ENCODE measurements at places on chromosomes 12 and 14.

GRCh38 chr12:6068227-6068626 lies 56.2 kb downstream of the VWF start:
- no peak for DNase-seq

DNA sequence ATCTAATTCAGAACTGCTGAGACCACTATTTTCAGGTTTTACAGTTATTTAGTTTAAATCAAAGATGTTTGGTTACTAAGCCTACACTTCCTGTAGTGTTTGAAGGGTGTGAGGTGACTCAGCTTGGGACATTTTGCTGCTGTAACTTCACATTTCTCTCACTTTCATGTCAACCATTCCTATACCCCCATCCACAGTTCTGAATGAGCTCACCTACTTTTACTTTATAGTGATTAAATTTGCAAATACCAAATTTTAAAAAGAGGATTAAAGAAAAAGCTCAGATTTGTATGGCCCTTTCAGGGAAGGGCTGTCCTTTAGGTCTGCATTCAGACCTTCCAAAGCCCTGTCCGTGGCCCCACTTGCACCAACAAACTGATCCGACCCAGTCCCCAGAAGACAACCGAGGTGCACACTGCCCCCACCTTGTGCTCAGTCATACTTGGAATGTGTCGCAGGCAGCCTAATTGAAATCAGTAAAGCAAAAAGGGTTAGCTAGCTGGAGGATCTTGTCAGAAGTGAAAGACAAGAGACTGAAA lies 174.4 kb downstream of the MON2 start:
- no peak for DNase-seq

GRCh38 chr12:50201987-50202521 lies 34.9 kb upstream of the CERS5 start:
- DNase-seq: no peak

- no peak for DNase-seq
Observed at GRCh38 chr12:7047306-7047705, 13.2 kb upstream of the C1S start.

DNA sequence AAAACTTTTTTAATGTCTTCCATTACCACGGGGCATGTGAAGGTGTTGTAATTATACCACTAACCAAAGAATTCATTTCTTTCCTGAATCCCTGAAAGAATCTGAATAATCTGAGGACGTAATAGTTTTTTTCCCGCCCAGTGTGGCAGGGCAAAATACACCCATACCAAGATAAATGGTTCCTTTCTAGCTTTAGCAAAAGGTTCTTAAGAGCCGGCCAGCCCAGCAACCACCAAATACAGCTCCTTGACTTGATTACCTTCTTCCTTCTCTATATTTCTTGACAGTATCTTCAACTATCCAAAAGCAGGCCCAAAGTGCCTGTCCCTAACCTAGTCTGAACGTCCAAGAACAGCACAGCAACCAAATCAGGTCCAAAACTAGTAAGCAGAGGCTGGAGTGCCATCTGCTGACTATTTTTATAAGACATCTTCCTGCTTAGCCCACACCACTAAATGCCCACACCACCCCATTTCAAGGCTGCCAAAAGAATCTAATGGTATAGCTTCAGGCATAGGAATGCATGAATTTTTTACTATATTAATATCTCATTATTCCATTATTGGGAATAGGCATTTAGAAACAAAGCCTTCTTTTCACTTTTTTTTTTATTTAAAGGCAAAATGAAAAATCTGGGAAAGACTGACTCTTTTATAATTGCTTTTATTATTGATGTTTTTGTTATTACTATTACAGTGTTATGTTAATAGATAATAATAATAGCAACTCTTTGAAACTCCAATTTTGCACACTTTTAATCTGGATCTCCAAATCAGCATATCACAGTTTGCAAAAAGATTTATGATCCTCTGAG lies 524.4 kb downstream of the MED13L start:
- DNase-seq: peak; percentile 88

GRCh38 chr12:107402041-107403022 lies 283.3 kb upstream of the PWP1 start:
- no peak for DNase-seq

DNA sequence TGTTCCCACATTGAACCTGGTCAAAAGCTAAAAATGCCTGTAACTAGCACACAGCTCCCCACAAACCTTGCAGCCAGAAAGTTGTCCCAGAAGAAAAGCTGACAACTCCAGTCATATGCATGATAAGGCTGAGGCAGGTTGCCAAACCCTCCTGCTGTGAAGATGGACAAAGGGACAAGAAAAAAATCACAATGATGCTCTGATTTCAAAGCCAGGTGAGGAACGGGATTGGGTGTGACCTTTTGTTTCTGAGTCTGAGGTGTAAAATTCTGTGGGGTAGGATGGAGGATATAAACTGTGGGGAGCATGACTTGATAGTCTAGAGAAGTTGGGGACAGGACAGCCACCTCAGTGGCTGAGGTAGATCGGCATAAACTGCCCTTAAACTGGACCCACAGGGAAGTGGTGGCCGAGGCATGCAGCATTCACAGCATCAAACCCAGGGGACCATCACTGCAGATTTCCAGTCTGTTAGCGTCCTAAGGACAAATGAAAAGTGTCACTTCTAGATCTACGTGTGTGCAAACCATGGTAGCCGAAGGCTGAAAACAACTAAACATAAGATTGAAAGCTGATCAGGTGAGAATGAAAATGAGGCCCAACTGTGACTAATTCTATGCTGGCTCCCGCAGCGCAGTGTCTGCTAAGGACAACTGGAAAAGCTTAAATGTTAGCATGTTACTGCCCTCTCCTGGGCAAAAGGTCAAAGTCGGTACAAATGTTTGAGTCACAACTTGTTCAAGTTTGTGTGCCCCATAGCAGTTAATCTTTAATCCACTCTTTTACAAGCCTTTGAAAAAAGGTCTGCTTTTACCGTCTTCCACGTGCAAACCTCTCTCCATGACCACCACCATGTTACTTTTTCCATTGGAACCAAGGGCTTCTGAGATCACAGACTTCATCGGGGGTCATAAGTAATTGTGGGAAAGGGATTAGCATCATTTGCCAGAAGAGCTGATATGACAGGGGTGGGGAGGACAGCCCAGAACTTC lies 39.8 kb downstream of the GRIN2B start:
- DNase-seq: peak; percentile 76

DNA sequence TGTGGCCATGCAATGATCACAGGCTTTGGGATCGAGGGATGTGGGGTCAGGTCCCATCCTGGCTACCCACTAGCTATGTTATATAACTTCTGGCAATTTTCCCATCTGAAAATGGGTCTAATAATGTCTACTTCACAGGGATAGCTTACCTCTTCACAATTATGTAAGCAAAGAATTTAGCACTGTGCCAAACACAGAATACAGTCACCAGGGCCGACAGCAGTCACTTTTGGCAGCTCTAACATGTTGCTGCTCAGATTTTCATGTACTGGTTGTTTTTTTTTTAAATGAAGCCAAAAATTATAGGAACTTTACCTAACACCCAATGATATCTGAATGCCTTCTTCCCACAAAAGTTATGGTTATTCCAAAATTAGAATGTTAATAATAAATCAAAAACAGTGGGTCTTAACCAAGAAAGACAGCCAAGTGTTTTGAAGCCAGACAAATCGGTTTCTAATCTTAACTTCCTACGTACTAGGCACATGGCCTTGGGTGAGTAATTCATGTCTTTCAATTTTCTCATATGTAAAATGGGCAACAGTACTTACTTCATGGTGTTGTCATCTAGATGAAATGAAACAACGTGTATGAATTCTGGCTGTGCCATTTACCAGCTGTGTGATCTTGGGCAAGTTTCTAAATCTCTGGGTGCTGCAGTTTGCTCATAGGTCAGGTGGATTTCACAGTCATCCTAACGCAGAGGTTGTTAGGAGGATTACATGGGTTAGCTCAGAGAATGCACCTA lies 13.0 kb upstream of the PCED1B start:
- no peak for DNase-seq

DNA sequence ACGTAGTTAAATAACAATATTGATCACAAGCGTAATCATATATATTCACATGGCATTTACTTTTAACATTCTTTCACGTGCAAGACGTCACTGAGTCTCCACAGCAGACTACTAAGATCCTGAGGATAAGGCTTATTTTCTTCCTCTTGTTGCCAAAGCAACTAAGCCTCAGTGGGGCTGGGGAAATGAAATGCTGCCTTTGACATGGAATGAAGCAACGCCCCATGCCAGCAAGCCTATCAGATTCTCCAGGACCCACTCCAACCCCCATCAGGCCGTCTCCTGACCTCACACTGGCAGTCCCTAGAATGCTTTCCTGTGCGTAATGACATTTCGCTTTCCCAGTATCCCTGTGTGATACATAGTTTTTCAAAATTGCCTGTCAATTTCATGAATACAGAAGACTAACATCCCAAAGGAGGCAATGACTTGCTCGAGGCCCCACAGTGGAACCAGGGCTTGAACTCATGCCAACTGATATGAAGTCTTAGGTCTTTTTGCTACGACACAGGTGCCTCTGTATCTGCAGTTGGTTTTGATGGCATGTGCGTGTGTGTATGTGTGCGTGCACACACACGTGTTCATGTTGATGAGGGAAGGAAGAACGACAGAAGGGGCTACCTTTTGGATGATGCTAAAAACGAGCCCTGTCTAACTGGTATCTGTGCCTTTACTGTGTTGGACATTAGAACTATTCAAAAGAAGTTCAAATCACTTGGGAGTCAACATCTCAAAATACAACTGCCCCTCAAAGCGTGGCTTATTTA lies 239.1 kb downstream of the VRK1 start:
- no peak for DNase-seq

DNA sequence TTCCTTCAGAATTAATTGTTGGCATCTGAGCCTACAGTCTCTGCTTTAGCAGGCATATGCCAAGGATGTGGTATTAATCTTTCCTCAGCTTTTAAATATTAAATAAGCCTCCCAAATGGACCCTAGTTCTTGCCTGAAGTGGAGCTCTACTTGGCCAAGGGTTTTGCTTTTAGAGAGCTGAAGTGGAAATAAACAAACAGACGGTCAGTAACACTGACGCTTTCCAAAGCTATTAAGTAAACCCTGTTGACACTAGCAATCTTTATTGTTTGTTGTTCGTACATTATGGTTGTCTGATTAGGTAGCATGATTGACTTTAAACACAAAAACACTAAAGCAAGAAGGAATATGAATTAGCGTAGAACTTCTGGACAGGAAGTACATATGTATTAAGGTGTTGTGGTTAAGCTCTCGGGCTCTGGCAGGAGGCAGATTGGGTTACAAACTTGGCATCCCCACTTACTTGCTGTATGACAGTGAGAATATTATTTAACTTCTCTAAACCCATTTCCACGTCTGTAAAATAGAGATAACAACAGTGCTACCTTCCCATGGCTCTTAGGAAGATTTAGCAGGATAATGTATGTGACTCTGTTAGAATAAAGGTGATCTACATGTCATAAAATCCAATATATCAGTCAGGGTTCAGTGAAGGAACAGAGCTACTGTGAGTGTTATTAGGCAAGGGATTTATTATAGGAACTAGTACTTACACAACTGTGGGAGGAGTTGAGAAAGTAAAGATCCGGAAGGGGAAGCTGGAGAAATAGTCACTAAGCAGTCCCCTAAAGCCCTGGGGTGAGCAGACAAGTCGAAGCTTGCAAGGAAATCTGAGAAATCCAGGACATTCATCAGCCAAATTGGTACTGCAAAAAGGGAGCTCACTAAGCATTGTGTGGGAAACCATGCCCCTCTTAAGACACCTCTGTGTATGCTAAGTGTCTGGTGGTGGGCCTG lies 92.2 kb upstream of the ATF7IP start:
- DNase-seq: no peak

DNA sequence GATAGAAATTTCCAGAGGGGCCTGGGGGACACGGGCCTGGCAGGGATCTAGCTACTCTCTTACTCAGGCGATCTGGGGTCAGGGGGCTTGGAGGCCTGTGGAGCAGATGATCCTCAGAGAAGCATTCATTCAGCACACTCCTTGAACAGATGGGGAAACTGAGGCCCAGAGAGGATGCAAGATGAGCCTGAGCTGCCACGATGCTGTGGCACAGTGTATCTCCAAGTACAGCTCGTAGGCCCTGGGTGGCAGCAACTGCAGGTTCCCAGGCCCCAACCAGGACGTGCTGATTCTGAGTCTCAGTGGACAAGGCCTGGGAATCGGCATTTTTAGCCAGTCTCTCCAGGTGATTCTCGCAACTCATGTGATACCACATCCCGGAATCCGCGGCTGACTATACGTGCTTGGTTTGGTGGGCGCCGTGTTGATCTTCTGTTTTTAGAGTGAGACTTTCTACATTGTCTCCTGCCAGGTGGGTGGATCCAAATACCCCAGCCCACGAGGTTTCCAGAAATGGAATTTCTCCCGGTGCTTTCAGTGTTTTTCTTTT lies 22.5 kb downstream of the ADGRD1 start:
- no peak for DNase-seq

DNA sequence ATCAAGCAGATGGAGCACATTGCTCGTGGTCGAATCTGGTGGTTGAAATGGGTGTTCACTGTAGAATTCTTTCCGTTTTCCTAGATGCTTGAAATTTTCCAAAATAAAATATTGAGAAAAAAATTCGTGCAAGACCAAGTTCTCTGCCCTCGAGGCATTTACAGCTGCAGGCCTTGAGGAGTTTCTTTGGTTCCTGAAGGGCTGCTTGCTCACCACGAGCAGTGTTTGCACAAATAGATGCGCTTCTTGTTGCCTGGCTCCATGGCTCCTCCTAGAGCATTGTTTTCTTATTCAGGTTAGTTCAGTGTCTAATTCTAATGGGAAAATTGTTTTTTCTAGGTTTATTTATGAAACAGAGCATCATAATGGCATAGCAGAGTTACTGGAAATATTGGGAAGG lies 74.5 kb upstream of the DYNC1H1 start:
- DNase-seq: no peak

DNA sequence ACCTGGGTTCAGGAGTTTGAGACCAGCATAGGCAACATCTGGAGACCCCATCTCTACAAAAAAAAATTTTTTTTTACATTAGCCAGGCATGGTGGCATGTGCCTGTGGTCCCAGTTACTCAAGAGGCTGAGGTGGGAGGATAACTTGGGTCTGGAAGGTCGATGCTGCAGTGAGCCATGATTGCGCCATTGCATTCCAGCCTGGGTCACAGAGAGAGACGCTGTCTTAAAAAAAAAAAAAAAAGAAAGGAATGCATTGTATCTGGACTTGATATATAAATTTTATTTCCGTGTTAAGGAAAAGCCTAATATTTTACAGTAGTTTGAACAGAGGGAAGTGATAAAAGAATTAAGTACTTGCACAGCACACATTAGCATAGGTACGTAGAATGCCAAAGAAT lies 97.2 kb downstream of the ZC3H14 start:
- no peak for DNase-seq

- no peak for DNase-seq
Observed at GRCh38 chr14:74468513-74468912, 24.6 kb downstream of the NPC2 start.

GRCh38 chr12:66497008-66497897 lies 181.6 kb downstream of the GRIP1 start:
- DNase-seq: no peak

GRCh38 chr12:9363145-9363544 lies 154.9 kb upstream of the PZP start:
- DNase-seq: no peak

DNA sequence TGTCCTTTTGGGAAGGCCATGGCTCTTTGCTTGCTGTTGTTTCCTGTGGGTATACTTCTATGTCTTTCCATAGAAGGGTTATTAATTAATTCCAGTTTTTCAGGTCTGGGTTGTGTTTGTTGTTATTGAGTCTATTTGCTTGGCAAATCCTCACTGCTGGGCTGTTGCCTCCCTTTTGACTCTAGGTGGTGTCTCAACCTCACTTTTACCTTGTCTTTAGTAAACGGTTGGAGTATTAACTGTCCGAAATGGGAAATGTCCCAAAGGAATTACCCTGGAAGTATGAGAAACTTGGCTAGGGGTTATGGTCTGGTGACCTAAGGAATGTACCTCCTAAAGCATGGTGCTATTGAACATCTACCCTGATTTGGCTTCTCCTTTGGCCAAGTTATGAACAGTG lies 16.7 kb downstream of the PRH1 start:
- no peak for DNase-seq
